ENCODE measurements at places on chromosomes 5 and 9. TPM values are rescaled to one million over a fixed set of nuclear protein-coding genes. Genes with fewer than 3 reads are reported as not detected.
A peak's percentile ranks its signal among the peaks of the same experiment; 100 is the strongest.

DNA sequence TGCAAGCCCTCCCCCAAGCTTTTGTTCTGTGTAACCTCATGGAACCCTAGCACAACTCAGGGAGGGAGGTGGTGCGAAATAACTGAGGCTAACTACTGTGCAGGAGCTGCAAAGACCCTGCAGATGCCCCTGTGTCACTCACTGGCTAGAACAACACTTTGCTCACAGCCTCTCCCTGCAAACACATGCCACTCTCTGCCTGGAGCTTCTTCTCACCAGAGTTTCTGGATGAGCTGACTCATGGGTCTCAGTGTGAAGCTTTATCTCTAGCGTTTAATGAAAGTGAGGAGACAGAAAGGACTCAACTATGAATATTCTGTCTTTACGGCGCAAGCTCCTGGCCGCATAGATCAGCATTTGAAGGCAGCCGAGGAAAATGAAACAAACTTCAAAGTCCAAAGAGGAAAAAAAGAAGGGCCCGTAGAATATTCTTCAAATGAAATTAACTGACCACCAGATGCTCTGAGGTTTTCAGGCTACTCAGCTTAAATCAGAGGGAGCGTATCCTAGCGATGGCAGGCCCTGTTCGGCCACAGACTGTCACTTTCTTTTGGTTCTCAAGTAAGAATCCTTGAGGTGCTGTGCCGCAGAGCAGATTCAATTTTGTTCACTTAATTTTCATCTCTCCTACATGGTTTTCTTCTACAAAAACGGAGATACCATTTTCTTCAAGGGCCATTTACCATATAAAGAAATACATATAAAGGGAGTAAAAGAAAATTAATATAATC is 77.7 kb upstream of the TAS2R1 start:
- DNase-seq, result no peak

DNA sequence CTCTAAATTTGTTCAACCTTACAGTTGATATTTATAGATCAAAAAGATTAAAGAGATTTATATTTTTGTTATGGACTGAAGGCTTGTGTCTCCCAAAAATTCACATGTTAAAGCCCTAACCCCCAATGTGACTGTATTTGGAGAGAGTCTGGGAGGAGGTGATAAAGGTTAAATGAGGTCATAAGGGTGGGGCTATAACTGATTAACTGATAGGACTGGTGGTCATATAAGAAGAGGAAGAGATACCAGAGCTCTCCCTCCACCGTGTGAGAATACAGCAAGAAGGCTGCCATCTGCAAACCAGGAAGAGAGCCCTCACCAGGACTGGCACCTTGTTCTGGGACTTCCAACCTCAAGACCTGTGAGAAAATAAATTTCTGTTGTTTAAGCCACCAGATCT is 264.3 kb downstream of the ENC1 start:
- no peak for DNase-seq

- peak; percentile 45 for DNase-seq
These were observed 92.2 kb upstream of the SARDH start for GRCh38 chr9:133830310-133830709.

DMRTA1 gene
- total RNA-seq, result not detected

CTXN3 gene
- total RNA-seq, result not detected

- DNase-seq, result no peak
These were observed 356.5 kb downstream of the CCDC171 start for GRCh38 chr9:15909297-15909696.

DNA sequence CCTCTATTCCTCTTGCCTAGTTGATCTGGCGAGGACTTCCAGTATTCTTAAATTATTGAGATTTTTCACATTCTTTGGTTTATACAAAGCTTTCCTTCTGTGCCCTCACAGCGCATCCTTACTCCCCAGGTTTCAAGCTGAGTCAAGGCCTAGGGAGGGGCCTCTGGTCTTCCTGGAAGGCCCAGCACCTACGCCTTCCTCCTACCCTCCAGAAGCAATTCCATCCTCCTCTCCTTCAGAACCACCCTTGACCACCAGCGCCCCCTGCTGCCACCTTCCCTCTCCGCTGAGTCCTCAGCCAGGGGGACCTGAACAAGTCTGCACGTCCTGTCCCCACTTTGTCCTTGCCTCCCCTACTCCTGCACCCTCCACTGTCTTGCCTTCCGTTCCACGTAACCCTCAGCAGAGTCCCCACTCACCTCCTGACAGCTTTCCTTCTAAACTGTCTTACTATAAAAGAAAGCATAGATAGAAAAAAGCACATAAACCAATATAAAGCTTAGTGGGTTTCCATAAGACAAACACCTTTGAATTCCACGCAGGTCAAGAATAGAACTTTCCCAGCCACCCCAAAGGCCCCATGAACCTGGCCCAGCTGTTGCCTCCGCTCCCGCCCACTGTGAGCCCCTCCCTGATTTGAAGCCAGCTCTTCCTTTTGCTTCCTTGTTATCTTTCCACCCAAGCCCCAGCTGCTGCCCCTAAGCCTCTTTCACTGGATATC is 63.0 kb upstream of the CTSL start:
- peak; percentile 22 for DNase-seq

- DNase-seq, result no peak
These were observed 28.2 kb upstream of the CPLX2 start for GRCh38 chr5:175842951-175843793.

- DNase-seq, result no peak
These were observed 28.8 kb upstream of the PLIN2 start for GRCh38 chr9:19156026-19156474.

DNA sequence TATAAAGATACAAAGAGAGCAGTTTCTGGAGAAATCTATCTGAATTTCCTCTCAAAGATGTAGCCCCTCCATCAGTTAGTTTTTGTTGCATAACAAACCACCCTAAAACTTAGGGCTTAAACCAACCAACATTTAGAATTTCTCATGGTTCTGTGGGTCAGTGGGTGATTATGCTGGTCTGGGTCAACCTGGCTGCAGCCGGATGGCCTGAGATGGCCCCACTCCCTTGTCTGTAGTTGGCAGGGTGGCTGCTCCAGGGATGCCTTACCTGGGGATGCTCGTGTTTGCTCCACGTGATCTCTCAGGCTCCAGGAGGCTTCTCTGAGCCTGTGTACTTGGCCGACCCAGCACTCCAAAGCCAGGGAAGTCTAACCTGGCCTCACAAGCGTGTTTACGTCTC is 139.3 kb downstream of the MVB12B start:
- no peak for DNase-seq

GRCh38 chr5:161314033-161314432 is 232.5 kb downstream of the GABRB2 start:
- no peak for DNase-seq

- DNase-seq, result no peak
These were observed 159.0 kb downstream of the PJA2 start for GRCh38 chr5:109250533-109251329.

- no peak for DNase-seq
These were observed 105.4 kb downstream of the SEMA5A start for GRCh38 chr5:9440517-9440916.

GRCh38 chr9:87783180-87783579 is 57.3 kb downstream of the CTSL start:
- no peak for DNase-seq

DNA sequence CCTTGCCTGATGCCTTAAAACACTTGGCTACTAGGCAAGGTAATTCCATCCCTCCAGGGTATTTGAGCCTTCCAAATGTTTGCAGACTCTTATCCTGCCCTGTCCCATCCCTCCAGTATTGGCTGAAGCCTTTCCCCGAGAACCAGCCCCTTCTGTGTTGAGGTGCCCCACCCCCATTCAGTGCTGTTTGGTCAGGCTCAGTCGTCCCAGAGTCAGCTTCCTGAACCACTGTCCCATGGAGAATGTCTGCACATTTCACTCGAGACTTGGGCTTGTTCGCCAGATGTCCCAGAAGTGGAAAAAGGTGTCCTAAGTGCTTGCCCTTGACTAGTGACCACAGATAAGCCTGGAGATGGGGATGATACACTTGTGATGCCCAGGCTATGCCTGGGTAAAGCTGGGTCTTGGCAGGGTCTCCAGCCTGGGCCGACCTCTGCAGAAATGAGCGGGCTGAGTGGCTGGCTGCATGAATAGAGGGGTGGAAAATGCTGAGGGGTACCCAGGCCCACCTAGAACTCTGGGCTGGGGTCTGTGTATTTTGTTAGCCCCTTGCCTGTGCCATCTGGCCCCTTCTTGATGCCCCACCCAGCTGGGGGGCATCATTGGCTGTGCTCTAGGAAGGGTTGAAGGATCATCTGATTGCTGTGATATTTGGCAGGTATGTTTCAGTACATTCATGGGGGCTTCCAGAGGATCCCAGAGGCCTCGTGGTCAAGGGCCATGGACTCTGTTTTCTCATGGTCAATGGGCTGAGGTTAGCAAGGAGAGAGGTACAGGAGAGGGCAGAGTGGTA is 178.4 kb downstream of the MACROH2A1 start:
- DNase-seq, result no peak

GRCh38 chr5:165894916-165895315 is 2389.5 kb downstream of the MAT2B start:
- DNase-seq, result no peak

ENHO gene
- not detected for total RNA-seq

KIF20A gene
- total RNA-seq, result not detected

- DNase-seq, result no peak
These were observed 9.4 kb downstream of the KCNT1 start for GRCh38 chr9:135711391-135711790.

TAF11L5 gene
- total RNA-seq, result not detected

- no peak for DNase-seq
These were observed 219.0 kb upstream of the PIK3R1 start for GRCh38 chr5:67996596-67996995.

DNA sequence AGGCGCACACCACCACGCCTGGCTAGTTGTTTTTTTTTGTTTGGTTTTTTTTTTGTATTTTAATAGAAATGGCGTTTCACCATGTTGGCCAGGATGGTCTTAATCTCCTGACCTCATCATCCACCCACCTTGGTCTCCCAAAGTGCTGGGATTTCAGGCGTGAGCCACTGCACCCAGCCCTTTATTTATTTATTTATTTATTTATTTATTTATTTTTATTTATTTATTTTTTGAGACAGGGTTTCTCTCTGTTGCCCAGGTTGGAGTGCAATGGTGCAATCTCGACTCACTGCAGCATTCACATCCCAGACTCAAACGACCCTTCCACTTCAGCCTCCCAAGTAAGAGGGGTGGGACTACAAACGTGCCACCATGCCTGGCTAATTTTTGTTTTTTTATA is 63.0 kb upstream of the ADAMTSL1 start:
- DNase-seq, result no peak

EPB41L4A gene
- not detected for total RNA-seq

DNA sequence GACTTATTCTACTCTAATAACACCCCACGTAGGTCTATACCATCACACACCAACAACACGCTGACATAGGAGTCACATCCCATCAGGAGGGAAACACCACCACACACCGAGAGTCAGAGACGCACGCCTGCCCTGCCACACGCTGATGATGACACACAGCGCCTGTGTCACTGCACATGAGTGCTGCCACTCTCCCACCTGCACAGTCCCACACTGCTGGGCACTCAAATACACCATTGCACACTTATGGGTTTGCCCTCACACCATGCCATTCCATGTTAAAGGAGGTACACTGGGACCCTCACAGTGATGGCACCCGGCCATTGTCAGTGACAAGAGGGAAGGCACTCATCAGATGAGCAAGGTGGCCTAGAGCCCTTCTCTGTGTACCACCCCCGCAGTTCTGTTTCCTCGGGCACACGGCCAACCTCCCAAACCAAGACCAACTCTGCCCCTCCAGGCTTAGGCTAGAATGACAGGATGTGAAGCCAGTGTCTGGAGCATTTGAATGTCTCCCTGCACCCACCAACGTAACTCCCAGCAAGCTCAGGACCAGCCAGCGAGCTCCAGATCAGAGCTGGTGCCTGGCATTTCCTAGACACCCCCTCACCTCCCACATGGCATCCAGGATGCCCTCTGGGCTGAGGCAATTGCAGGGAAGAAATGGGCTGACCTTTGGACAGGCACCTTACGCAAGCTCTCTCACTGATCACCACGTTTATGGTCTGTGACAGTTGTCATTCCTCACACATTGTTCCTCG is 3.6 kb upstream of the CPLX2 start:
- no peak for DNase-seq

GRCh38 chr5:174324680-174325079 is 279.2 kb downstream of the NSG2 start:
- no peak for DNase-seq

DNA sequence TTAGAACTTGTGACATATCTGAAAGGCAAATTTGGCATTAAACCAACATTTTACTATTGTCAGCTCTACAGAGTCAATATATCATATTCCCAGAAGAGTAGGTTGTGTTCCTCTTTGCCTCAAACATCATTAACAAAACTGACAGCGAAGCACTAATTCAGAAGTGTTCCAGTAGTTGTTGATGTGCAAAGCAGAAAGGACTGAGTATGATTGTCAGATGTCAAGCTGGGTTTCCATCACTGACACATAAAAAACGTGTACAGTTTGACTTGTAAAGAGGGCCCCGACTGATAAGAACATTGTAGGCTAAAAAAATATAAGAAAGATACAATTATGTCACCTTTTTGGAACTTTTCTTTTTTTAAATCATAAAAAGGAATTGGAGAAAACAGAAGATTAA is 101.5 kb upstream of the ZNF608 start:
- no peak for DNase-seq

SLC6A3 gene
- total RNA-seq, result not detected

- no peak for DNase-seq
These were observed 1.8 kb downstream of the PDLIM4 start for GRCh38 chr5:132259069-132259851.

GRCh38 chr9:38372762-38373619 is 19.5 kb upstream of the ALDH1B1 start:
- no peak for DNase-seq

CDHR2 gene
- 1.6 TPM for total RNA-seq

- DNase-seq, result no peak
These were observed 35.0 kb upstream of the ARAP3 start for GRCh38 chr5:141717043-141717442.

DNA sequence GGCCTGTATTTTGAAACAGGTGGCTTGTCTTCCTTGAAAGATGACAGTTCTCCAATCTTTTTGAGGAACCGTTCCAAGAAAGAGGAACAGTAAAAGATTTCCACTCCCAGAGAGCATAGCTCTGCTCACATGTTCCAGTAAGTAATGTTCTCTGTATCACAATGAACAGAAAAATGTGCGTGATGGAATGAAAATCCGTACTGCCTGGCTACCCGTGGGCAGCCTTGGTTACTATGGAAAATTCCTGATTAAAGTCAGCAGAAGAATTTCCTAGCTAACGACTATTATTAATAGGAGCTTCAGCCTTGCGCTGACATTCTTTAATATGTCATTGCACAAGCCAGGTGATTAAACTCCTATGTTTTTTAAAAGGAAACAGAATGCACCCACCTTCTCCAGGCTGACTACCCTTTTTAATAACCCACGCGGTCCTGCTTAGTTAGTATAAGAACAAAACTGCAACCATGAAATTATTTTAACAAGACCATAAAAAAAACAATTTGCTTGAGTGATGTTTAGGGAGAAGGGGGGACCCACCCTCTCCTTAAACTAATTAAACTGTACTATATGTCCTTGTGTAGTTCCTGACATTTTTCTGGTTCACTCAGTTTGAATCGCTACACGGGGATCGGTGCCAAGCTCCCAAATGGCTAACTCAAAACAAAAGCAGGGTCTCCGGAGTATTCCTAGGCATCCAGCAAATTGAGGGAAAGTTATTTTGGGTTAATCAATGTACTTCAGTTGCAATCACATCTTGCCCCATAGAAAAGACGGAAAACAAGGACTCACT is 54.8 kb upstream of the CPEB4 start:
- no peak for DNase-seq

- DNase-seq, result no peak
These were observed 21.2 kb downstream of the OTULIN start for GRCh38 chr5:14685757-14686156.

GABRG2 gene
- total RNA-seq, result not detected

GRCh38 chr5:121988488-121988887 is 26.7 kb downstream of the SRFBP1 start:
- no peak for DNase-seq

MAMDC4 gene
- 2.2 TPM for total RNA-seq

Data from CD4-positive, alpha-beta T cell (primary cell).